ENCODE measurements at places on chromosomes 13 and 19.

DNA sequence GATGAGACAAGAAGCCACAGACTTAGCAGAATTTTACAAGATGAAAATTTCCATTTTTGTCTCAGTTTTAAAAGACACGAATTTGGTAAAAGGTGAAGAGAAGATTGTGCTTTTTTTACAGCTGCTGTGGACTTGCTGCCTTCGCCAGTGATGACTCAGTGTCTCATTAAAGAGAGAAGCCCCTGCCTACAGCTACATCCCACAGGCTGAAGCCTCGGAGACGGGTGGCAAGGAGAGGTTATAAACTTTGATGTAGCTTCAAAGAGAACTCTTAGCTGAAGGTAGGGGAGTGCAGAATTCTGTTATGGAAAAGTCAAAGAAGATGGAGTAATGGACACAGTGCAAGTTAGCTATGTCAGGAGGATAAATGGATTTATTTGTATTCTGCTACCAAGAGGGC, 683.4 kb upstream of the ARGLU1 start:
- DNase-seq = no peak

GRCh38 chr13:92806215-92806614, 420.4 kb upstream of the GPC6 start:
- DNase-seq = no peak

GRCh38 chr13:94050039-94050438, 429.4 kb downstream of the DCT start:
- DNase-seq = no peak

GRCh38 chr19:38892841-38893240, 6.6 kb downstream of the SIRT2 start:
- no peak for DNase-seq

DNA sequence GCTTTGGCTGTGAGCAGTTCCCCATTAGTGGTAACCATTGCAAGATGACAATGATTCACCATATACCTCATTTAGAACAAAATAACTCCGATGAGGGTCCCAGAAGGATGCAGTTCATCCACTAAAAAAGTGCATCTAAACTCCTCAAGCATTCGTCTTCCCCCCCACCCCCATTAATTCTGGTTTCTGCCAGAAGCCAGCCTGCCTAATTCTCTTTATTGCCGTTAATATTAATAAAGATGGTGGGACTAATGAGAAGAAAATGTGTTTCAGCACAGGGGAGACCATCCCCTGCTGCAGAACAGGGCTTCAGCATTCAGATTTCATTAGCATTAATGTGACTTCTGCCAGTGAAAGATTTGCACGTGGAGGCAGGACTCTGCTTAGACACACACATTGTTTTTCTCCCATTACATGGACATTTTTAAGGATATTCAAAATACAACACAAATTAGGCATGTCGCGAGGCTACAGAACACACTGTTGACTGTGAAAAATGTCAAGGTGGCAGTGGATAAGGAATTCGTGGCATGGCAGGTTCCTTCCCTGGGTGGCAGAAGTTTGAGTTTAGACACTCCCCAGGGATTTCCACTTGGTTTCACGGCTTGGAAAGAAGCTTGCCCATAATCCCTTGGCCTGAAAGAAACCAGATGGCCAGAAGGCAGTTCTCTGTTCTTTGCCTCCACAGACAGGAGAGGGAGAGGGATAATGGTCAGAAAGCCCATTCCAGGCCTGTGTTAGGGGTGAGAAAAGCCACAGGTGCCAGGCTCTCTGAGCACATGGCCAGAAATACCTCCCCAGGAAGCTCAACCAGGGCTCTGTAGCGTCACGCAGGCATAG, 236.5 kb downstream of the FOXO1 start:
- DNase-seq = no peak

DNA sequence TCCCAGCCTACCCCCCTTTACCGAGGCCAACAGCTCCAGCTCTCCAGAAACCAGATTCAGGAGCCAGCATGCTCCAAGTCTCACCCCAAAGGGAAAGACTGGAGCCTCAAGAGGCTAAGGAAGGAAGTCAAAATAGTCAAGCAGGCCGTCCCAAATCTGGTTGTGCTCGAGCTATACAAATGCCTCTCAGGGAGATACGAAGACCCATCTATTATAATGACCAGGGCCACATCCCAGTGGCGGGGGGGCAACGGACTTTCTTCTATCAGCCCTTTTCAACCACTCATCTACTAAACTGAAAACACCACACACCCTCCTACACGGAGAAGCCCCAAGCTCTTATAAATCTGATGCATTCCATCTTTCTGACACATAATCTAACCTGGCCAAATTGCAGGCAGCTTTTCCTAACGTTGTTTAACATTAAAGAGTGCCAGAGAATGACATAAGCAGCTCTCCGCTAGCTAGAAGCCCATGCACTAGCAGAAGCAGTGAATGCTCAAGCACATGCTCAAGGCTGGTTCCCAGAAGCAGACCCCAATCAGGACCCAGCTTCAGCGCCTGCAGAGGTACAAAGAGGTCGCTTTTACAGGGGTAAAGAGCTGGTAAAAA, 104.6 kb upstream of the ZNF98 start:
- DNase-seq = no peak

DNA sequence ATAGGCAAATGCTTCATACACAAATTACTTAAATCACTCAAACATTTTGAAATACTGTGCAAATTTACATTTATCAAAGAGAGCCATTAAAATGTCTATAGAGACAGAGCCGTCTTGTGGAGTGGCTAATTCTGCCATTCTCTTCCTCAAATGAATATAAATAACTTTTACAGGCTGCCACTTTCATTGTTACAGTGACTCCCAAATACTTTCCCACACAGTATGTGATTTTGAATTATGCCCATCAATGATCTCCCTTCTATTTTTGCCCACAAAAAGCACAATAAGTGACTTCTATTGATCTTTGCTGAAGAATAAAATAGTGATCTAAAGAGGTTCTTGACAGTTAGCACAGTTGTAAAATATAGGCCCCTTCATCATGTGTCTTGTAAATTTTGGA, 1244.9 kb downstream of the PCDH17 start:
- DNase-seq = no peak
